ENCODE measurements at places on chromosomes 1 and 21.
A peak's percentile ranks its signal among the peaks of the same experiment; 100 is the strongest.

GRCh38 chr1:121444096-121444495, 259.3 kb downstream of the SRGAP2C start:
- no peak for DNase-seq

DNA sequence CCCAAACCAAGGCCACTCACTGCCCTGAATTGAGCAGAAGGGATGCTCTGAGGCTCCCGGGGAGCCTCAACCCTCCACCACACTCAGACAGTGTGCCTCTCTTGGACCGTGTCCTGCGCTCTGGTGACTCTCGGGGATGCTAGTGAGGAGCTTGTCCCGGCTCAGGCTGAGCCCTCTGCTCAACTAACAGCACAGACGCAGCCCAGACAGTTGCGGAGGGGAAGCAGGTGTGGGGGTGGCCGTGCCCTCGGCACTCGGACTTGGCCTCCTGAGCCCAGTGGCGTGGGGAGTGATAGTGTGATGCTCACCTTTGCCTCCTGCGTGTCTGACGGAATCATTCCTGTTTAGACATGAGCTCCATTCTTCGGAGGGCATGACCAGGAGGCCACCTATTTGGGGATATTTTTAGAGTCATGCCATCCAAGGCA, 15.4 kb upstream of the SLC19A1 start:
- no peak for DNase-seq

DNA sequence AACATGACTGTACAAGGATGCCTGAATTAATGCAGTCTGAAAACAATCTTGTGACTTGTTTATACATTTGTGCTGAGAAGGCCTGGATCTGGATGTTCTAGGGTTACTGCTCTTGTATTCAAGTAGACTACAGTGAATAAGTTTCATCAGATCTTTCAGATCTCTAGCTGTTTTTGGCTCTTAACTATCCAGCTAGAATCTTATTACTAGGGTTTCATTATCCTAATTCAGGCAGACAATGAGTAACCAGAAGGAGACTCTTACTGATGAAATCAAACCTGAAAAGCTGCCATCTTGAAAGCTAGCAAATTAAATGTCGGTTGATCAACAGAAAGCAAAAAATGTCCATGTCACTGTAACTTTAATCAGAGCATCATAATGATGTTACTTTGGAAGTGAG, 112.5 kb upstream of the KCNK2 start:
- DNase-seq: no peak

GRCh38 chr1:143735764-143736461, 235.9 kb downstream of the FAM72C start:
- peak; percentile 22 for DNase-seq

DNA sequence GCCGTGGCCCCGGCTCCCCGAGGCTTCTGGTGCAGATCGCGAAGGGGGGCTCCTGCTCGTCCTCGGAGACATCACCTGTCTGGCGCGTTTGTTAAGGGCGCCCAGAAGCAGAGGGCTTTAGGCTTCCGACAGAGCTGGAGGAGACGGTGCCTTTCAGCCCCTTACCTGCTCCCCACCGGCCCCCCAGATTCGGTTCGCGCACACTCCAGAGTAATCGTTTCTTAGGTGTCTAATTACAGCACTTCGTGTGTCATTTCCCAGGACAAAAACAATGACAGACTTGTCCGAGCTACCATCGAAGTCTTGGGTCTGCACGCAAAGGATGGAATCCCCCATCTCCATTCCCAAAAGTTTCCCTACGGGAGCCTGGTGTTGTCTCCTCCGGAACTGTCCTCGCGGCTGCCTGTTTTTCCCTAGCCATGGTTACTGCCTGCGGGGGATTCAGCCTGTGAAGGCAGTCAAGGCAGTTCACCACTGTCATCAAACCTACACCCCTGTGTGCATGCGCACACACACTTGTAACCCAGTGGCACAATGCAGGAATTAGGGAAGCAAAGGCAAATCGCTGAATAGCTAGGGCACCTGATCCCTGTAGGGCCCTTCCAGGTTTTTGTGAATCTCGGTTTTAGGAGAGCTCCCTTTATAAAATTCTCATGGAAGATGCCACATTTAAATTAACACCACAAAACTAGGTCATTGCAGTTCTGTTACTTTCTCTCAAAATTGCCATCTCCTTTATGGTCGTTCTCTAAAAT, 738 bp upstream of the CDC42BPA start:
- no peak for DNase-seq

GRCh38 chr1:150905301-150905700, 18.4 kb downstream of the CTXND2 start:
- DNase-seq: no peak
